ENCODE measurements at places on chromosomes 3 and 15.
A peak's percentile ranks its signal among the peaks of the same experiment; 100 is the strongest.

DNA sequence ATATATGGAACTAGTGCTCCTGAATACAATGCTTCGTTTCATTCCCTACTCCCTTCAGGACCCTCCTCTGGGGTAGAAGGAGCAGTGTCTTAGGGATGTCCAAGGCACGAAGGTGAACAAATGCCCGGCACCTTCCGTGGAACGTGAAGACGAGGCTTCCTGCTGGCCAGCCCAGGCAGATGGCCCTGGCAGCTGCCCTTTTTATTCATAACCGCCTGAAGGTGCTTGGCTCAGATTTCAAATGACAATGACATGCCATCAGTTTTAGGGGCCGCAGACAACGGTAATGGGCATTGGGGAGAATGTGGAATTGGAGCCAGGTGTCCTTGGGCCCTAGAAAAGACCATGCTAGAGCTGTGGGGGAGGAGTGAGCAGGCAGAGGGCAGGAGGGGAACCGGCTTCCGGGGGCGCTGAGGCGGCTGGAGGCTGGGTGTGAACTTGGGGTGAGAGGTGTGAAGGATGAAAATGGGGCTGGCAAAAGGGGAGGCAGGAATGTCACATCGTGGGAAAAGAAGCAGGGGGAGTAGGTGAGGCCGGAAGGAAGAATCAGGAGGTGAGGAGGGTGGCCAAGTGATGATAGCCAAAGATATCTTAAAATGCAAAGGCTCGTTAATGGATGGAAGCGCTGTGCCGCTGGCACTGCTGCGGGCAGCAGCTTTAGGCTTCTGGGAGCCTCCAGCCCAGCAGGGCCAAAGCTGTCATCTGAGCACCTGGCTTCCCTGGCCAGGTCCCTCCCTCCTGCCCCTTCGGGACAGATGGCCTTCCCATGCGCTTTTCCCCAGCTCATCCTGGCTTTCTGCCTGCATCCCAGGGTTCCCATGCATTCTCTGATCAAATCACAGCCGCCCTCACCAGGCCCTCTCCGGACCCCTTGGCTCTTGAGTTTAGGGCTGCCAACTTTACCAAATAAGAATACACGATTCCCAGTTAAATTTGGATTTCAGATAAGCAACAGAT lies 93.7 kb downstream of the TMEM266 start:
- DNase-seq: no peak

- no peak for DNase-seq
These were observed 26.6 kb downstream of the ILDR1 start for GRCh38 chr3:121995161-121996137.

DNA sequence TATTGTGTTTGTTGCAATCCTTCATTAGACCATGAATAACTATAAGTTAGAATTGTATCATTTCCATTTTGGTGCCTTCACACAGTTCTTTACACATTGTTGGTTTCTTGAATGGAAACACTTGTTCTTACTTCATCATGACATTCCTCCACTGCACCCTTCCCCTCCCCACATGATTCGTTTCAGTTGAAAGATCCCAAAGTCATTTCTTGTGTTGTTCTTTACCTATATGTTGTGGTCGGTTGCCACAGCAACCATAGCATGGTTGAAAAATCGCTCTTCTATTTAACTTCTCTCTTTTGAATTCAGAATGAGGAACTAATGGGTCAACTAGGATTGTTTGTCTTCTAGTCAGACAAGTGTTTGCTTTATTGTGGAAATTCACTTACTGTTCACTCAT lies 103.3 kb downstream of the IL1RAP start:
- DNase-seq: no peak

DNA sequence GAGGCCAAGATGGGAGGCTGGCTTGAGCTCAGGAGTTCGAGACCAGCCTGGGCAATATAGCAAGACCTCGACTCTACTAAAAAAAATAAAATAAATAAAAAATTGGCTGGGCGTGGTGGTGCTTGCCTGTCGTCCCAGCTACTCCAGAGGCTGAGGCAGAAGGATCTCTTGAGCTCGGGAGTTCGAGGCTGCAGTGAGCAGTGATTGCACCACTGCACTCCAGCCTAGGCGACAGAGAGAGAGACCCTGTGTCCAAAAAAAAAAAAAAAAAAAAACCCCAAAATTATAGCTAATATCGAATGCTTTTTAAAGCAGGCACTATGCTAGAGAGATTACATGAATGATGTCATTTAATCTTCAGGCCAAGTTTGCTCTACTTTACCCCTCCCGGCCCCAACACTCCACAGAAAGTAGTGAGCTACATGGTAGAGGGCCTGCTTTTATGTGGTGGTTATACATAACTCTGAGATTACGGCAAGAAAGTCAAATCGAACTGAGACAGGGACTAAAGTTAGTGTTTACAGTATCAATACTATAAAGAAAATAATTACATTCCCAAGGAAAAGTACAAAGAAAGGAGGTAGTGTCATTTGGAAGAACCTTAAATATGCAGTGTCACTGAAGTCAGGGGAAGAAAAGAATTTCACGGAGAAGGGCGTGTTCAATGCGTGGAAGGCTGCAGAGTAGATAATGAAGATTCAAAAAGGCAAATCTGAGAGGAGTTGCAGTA lies 1.1 kb downstream of the ADPGK start:
- DNase-seq: no peak

DNA sequence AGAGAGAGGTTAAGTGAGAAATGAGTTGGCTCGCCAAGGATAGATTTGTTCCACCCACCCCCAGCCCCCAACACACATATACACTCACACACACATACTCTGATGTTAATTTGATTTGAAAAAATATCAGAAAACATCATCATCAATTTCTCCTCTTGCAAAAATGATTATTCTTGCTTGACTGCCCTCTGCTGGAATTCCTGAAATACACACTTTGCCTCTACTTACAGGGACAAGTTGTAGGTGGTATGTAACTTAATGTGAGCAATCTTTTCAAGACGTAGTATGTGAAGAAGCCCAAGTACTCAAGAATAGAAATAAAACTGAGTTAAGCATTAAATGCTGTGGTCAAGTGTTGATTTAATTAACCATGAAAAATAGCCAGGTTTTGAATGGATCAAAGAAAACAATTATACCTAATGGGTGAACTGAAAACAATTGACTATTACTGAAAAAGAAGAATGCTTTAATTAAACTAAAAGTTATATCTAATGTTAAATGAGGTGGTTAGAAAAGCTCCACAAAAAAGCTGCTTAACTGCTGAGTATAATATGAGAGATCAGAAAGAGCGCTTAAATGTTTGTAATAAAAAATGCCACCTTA lies 46.6 kb upstream of the MDFIC2 start:
- no peak for DNase-seq

DNA sequence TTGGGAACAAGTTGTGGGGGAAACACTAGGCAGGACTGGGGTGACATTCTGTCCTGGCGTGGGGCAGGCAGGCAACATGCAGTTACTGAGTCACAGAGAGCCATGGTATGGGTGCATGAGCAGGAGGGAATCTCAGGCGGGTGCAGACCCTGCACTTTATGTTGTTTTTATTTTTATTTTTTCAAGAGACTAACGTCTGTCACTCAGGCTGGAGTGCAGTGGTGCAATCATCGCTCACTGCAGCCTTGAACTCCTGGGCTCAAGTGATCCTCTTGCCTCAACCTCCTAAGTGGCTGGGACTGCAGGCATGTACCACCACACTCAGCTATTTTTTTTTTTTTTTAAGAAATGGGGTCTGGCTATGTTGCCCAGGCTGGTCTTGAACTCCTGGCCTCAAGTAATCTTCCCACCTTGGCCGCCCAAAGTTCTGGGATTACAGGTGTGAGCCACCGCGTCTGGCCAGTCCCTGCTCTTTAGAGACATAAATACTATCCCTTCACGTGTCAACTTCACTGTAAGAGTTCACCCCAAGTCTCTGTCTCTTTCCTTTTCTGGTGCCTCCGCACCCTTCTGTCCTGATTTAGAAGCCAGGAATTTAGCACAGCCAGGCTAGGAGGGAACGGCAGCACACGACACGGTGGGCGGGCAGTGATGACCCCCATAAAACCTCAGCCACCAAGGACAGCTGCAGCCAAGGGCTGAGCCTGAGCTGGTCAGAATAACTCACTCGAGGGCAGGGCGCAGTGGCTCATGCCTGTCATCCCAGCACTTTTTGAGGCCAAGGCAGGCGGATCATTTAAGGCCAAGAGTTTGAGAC lies 72.8 kb upstream of the IQSEC1 start:
- no peak for DNase-seq

DNA sequence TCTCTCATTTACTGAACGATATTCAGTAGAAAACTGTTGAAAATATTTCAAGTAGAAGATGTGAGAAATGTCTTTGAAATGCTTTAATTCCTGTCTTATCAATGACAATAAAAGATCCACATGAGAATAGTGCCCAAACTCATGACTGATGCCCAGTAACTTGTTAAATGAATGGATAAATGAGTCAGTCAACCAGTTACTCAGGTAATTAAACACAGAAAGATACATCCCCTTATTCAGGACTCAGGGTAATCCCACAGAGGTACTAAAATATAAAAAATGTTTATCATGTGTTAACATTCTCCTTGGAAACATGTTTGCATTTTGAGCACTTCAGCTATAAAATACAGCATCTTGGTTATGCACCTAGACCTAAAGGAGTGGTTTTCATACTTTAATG lies 169.5 kb downstream of the MBNL1 start:
- no peak for DNase-seq

DNA sequence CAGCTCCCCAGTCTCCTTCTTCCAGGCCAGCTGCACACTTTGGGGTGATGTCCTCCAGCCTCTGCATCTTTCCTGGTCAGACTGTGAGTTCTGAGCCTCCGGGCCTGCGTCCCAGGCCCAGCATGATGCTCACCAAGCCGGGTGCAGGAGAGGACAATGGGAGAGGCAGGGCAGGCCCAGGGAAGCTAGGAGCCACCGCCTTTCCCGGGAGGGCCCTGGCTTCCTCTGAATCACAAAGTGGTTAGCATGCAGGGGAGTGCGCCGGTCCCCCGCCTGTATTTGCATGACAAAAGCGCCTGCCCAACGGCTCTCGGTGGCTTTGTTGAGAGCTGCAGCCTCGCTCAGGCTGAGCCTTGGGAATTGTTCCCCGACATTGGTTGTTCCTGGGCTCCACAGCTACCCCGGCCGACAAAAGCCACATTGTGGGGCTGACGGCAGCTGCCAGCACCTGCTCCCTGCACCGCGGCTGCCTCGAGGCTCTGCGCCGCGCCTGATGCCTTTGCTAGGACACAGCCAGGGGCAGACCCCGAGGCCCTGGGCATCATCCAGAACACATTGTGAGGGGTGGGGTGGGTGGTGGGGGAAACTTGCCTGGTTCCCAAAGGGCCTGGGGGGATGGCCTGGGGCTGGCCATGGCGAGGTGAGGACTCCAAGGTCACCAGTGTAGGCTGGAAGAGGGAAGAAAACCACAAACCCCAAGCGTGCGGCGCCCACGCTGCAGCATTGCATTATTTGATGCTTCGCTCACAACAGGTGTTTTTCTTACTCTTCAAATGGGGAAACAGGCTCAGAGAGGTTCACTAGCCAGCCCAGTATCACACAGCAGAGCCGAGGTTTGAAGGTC lies 20.0 kb upstream of the KLF13 start:
- peak; percentile 91 for DNase-seq

- no peak for DNase-seq
These were observed 48.8 kb downstream of the TIPARP start for GRCh38 chr3:156723182-156723619.

GRCh38 chr15:36218322-36218721 lies 361.1 kb upstream of the CDIN1 start:
- DNase-seq: no peak

- DNase-seq: no peak
These were observed 20.0 kb downstream of the EFCC1 start for GRCh38 chr3:129021140-129021551.

DNA sequence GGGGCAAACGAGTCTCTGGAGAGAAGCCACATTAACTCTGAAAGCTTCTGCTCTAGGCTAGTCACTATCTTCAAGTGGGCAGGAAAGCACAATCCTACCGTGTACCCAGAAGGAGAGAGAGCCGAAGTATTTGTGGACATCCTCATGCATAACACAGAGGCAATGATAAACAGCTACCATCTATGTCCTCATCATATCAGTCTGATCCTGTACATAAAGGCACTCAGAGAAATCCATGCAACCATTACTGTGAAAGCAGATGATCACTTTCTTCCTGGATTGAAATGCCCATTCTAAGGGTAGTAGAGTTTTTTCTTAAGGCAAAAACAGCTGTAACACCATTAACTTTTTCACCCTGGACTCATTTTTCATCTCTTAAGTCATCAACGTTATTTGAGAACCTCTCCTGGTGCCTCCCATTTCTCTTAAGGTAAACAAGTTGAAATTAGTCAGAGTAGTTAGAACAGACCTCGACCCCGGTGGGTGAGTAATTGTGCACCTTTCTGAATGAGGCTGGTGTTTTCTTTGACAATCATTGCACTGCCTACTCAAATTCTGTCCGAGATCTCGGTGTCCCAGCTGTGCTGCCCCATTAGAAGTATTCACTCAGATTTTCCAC lies 327.4 kb downstream of the SHQ1 start:
- no peak for DNase-seq

- DNase-seq: no peak
These were observed 59.6 kb upstream of the GLCE start for GRCh38 chr15:69100821-69101220.

GRCh38 chr15:42939841-42940240 lies 19.3 kb upstream of the TTBK2 start:
- DNase-seq: peak; percentile 81

DNA sequence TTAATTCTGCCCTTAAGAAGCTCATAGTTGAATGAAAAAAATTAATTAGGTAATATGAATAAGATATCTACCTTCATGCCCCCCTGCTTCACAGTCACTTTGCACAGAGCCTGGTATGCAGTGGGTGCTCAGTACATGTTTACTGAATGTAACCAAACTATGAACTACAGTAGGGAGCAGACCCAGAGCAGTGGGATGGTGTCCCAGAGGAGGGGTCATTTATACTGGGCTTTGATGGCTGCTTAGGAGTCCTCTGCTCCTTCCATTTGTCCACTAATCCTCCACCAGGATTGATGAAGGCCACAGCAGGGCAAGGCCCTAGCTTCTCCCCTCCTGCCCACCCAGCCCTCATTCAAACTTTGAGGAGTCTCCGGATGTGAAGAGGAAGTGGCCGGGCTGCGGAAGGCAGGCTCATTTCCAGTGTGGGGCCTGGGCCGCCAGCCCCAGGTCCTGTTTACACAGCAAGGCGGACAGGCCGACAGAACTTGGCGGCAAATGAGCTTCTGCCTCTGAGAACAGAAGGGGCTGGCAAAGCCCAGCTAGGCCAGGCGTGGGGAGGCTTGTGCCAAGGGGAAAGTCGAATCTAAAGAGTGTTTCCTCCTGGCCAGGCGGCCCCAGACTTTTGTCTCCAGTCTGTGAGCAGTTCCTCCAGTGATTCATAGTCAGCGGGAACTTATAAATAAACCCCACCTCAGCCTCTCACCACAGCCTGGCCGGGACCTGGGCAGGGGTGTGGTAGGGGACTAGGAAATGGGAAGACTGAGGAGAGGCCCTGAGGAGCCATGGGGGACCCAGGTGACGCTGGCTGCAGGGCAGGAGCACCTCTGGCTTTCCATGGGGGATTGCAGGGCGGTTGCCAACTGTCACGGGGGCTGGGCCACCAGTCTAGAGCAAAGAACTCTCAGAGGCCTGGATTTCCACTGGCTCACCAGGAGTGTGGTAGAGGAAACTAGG lies 51.6 kb upstream of the LCTL start:
- peak; percentile 53 for DNase-seq

- no peak for DNase-seq
These were observed 8.7 kb downstream of the CD86 start for GRCh38 chr3:122063908-122064307.
